ENCODE measurements at places on chromosomes 16 and 17. TPM values are rescaled to one million over a fixed set of nuclear protein-coding genes. Genes with fewer than 3 reads are reported as not detected.

DNA sequence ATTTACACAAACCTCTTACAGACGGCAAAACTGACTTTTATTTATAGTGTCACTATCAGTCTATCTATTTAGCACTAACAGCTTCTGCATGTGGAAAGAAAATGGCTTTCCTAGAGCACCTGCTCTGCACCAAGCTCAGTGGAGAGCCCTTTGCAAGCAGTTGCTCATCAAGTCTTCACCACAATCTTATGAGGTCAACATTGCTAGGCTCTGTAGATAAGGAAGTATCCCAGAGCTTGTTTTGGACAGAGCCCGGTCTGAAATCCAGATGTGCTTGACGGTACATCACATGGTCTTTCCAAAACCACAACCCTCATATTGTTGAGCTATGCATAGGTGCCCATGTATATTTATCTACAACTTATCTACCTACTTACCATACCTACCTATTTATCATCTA, 572.7 kb upstream of the CDH5 start:
- no peak for DNase-seq

- DNase-seq: no peak
Measured at GRCh38 chr17:40060887-40061608, 1.7 kb upstream of the THRA start.

DNA sequence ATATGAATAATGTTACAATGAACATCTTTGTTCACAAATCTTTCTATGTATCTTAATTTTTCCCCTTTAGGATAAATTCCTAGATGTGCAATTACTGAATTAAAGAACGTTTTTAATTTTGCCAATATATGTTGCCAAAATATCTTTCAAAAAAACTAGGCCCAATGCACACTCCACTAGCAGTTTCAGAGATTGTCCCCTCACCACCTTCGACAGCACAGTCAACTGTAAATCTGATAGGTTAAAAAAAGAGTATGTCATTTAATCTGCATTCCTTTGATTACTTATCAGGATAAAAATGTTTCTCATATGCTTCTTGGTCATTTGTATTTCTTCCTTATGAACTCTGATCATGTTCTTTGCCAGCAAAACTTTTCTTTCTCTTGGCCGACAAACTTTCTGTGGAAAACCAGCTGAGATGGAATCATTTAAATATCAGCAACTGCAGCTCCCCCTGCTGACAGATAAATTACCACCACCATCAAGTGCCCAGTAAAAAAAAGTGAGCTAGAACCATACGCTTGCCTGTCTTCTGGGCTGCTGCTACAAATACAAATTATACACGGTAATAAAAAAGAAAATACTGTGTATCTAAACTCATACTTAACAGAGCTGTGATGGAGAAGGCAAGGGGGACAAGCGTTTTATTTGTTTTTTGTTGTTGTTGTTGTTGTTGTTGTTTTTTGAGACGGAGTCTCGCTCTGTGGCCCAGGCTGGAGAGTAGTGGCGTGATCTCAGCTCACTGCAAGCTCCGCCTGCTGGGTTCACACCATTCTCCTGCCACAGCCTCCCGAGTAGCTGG, 19.6 kb upstream of the KANSL1 start:
- peak; percentile 88 for DNase-seq

DNA sequence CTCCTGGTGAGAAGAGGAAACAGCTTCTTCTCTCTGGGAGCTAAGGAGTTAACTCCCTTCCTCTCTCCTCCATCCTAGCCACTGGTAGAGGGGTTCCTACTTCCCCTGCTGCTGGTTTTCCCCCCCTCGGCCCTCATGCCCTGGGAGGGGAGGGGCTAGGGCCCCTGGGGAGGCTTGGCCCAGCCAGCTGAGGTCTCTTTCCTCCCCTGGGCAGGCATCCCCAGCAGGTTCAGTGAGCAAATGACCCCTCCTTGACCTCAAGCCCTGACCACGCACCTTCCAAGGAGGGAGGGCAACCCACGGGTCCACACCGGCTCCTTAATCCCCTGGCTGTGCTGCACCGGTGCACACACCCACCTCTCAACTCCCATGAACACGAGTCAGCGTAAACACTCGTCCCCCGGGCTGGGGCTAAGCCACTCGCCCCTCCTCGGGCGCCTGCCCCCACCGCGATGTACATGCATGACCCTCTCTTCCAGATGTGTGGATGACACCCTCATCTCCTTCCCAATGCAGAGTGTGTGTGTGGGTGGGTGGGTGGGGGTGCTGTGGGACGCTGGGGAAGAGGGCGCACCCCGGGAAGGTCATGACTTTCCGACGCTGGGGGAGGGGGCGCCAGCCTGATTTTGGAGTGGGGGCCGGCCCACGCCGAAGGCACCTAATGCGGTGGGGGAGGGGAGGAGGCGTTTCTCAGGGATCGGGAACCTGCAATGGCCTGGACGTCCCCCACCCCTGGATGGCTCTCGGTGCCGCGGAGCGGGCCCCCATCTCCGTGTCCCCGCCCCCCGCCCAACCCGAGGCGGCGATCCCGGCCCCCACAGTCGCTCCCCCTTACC, 33.7 kb downstream of the SRCIN1 start:
- no peak for DNase-seq

The ADAM11 gene
- total RNA-seq: 0.05 TPM

DNA sequence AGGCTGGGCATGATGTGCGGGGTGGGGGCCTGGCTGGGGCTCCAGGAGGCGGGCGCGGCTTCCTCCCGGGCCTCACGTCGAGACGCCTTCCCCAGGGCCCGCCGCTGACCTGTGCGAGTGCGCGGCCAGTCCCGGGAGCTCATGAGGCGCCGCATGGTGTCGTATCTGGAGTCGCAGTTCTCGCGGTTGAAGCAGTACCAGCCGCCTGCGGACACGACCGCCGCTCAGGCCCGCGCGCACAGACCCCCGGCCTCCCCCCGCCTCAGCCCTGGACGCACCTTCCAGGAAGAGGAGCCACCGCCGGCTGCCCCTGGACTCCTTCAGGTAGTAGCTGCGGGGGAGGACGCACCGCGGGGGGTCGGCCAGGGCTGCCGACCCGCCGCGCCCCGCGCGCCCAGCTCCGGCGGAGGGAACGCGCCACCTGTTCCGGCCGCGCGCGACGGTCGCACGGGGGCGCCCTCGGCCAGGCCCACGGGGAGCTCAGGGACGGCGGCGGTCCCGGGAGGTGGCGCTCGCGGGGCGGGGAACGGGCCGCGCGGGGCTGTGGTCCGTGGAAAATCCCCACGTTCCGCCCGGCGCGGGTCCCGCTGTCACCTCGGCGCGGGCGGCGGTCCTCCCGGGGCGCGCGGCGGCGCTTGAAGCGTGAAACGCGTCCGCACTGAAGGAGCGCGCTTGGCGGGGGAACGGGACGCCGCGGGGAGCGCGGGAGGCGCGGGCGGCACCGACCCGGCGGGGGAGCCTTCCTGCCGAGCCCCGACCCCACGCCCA, 1.4 kb downstream of the NOTUM start:
- peak; percentile 50 for DNase-seq

The SNAI3 gene
- 1.7 TPM for total RNA-seq
